8988T (cell line): ENCODE measurements at places on chromosomes 16 and 17.

- DNase-seq: peak; percentile 76
These were observed at the start of gene RNF213 for GRCh38 chr17:80260791-80261158. Gene RNF213 (plus strand): TSS chr17:80260852. CDS start chr17:80263682, 2,830 bp downstream.

- DNase-seq: no peak
These were observed 10.5 kb downstream of the NUDT16L1 start for GRCh38 chr16:4703906-4704305.

DNA sequence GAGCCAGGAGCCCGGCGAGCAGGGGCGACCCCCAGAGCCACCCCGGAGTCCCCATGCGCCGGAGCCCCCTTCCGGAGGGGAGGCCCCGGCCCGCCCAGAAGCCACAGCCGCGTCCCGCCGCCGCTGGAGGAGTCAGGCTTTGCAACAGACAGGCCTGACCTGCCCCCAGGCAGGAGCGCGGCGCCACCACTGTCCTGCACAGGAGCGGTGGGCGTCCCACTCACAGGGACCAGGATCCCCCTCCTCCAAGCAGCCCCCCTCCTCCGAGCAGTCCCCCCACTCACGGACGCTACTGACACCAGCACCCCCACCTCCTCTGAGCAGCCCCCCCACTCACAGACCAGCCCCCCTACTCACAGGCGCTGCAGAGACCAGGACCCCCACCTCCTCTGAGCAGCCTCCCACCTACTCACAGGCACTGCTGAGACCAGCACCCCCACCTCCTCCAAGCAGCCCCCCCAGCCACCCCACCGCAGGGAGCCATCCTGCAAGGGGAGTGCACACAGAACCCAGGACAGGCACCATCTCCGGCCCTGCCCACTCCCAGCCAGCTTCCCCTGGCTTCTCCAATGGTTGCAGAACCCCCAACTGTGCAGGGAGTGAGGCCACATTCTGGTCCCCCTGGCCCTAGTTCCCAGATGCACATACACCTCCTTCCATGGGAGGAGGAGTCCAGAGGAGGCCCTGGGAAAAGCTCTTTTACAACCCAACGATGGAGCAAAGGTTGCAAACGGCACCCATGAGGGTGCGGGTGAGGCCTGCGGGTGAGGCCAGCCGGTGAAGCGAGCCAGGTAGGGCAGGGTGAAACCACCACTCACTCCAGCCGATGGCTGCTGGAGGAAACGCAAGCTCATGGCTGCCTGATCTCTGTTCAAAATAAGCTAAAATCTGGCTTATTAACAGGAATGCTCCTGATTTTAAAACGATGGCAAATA, 69.9 kb downstream of the ABR start:
- DNase-seq: no peak

DNA sequence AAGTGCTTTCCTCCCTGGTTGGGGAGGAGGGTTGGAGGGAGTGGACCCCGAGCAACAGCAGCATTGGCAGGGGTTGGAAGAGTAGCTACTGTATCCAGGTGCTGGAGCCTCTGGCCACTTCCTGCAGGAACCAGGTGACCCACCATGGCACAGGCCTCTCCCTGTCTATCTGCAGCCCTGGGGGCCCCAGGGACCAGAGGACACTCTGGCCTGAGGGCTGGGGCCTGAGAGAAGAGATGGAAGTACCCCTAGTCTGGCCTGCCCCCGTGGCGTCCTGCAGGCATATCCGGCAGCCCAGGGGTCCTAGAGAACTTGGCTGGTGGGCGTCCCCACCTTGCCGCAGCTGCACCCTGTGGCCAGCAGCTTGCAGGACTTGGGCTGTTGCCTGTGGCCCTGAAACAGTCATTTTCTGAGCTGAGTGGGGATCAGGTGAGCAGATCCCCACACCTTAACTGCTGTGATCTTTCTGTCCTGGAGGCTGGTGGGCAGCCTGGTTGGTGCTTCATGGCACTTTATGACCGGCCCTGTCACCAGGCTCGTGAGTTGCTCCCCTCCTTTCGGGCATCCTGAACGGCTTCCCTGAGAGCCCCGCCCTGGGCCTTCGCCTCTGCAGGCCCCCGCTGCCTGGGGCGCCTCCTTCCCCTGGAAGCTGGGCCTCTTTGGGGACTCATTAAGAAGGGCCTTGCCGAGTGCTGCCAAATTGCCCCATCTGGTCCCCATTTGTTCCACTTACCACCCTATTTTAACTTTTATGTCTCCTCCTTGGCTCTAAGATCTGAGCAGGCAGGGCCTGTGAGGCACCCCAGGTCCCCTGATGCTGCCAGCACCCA, 298.6 kb downstream of the SEC14L1 start:
- no peak for DNase-seq

GRCh38 chr17:35846055-35846809, 22.5 kb downstream of the HEATR9 start:
- no peak for DNase-seq

DNA sequence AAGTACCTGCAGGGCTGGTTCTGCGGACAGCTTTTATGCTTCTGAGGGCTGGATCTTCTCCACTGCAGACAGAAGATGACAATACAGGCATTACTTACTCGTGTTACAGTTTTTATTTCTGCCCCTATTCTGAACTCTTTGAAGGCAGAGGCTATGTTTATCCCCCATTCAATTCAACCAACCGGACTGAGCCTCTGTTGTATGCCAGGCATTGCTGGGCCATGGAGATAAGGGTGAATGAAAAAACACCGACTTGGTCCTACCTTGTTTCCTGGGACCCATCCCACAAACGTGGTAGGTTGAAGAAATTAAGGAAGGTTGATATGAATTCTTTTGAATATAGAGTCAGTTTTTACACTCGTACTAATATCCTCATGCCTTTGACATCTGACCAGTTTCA, 10.0 kb upstream of the HP start:
- no peak for DNase-seq

DNA sequence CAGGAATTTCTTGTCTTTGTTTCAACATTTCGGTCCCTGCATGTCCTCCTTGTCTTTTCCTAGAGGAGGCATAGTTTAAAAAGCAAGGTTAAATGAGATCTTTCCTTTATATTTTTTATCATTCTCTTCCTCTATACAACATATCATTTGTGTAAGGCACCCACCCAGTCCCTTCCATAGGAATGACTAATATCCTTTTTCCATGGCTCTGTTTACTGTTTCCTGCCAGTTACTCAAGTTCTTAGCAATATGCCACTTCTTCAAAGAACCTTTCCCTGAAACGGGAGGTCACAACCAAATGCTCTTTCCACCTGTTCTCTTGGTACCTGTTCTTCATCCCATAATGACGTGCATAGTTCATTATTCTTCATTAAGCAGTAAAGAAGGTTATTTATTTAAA, 1237.1 kb upstream of the GOT2 start:
- DNase-seq: no peak

DNA sequence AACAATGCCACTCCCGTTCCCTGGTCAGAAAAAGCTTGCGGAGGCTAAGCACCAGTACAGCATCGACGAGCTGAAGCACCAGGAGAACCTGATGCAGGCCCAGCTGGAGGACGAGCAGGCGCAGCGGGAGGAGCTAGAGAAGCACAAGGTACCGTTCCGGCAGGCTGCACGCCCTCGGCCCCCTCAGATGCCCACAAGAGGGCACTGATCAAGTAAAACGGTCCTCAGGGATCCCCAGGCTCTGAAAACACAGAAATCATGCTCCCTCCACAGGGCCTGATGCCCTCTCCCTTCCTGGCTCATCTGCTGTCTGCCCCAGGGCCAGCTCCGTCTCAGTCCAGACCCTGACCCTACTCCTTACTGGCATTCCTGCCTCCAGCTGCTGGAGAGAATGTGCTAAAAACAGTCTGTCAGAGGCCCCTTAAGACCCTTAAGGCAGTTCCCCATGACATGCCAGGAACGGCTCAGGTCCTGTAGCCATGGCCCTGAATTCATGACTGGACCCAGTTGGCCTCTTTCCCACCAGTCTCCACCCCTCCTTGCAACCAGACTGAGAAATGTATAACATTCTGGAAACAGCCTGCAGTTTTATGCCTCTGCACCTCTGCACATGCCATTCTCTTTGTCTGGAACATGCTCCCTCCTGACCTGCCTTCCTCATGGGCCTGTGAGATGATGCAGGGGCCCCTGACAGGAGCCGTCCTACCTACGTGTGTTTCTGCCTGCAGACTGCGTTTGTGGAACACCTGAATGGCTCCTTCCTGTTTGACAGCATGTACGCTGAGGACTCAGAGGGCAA, 21.8 kb downstream of the DRC3 start:
- DNase-seq: peak; percentile 55

GRCh38 chr17:35079547-35080423, 16.3 kb upstream of the RFFL start:
- DNase-seq: no peak

DNA sequence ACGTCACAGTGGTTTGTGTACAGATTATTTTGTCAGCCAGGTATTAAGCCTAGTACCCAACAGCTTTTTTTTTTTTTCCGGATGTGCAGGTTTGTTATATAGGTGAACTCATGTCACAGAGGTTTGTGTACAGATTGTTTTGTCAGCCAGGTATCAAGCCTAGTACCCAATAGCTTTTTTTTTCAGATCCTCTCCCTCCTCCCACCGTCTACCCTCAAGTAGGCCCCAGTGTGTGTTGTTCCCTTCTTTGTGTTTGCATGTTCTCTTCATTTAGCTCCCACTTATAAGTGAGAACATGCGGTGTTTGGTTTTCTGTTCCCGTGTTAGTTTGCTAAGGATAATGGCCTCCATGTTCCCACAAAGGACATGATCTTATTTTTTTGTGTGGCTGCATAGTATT, 19.9 kb downstream of the RPTOR start:
- no peak for DNase-seq

DNA sequence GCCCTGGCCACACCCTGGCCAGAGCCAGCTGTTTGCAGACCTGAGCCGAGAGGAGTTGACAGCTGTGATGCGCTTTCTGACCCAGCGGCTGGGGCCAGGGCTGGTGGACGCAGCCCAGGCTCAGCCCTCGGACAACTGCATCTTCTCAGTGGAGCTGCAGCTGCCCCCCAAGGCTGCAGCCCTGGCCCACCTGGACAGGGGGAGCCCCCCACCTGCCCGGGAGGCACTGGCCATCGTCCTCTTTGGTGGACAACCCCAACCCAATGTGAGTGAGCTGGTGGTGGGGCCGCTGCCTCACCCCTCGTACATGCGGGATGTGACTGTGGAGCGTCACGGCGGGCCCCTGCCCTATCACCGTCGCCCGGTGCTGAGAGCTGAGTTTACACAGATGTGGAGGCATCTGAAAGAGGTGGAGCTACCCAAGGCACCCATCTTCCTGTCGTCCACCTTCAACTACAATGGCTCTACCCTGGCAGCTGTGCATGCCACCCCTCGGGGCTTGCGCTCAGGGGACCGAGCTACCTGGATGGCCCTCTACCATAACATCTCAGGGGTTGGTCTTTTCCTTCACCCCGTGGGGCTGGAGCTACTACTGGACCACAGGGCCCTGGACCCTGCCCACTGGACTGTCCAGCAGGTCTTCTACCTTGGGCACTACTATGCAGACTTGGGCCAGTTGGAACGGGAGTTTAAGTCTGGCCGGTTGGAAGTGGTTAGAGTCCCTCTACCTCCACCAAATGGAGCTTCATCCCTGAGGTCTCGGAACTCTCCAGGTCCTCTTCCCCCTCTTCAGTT, 578 bp downstream of the AOC2 start:
- DNase-seq: no peak

DNA sequence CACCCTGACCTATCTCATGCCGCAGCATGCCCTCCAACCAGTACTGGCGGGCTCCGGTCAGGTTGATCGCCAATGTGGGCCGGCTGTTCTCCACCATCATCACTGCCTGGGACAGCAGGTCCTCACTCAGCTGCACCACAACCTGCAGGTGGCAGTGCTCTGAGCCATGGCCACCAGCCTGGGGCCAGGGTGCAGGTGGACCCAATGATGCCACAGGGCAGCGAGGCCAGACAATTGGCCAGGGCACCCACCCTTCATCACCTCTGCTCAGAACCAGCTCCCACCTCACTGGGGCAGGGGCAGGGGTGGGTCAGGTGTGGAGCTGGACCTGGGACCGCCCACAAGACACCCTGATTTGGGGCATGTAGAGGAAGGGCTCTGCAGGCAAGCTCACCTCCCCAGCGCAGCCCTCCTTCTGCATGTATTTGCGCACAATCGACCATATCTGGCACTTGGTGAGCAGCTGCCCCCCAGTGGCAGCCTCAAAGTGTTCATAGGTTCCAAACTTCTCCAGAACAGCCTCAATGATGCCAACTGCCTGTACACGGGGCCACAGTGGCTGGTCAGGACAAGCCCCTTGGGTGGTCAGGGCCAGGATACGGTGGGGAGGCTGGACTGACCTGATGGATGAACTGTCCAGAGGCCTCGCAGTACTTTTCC, 4.2 kb downstream of the MATCAP1 start:
- no peak for DNase-seq

DNA sequence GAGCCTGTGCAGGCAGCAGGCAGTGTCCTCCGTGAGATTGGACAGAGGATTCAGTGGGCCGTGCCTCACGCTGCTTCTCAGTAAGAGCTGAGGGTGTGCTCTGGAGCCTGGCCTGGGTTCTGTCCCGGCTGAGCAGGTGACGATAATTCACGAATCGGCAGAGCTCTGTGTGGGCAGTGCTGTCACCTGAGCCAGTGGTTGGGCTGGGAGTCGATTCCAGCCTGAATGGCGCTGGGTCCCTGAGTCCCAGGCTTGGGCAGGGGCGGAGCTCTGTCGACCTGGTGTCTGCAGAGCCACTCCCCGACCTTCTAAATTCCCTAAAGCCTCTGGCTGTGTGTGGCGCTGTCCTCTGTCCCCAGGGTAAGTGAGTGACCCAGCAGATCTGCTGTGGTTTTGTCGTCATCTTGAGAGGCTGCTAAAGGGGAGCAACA, 8.4 kb downstream of the ACSF3 start:
- no peak for DNase-seq

- no peak for DNase-seq
These were observed 8.3 kb downstream of the TMEM114 start for GRCh38 chr16:8581831-8582580.
